ENCODE measurements at places on chromosomes 2 and 18.

DNA sequence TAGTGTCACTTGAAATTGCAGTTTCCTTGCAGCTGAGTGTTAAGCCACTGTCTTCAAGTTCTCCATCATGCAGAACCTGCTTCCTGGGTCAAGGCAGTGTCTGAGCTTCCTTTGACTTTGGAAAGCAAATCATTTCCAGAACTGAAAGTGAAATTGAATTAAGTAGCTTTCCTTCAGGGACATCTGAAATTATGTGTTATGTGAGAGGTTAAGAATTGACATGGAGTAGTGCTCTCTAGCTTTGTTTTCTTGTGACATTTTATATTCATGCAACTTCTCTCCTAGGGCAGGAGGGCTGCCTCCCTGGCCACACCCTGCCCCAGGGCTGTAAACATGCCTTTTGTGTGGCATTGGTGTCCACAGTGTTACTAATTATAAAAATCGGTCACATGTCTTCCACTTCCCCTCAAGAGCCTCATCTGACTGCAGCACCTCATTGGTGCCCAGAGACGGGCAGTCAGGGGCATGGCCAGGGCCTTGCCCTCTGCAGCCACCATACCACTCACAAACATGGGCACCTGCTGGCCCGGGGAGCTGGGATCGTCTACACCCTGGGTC is 14.4 kb downstream of the RAB12 start:
- ATAC-seq, result no peak

DNA sequence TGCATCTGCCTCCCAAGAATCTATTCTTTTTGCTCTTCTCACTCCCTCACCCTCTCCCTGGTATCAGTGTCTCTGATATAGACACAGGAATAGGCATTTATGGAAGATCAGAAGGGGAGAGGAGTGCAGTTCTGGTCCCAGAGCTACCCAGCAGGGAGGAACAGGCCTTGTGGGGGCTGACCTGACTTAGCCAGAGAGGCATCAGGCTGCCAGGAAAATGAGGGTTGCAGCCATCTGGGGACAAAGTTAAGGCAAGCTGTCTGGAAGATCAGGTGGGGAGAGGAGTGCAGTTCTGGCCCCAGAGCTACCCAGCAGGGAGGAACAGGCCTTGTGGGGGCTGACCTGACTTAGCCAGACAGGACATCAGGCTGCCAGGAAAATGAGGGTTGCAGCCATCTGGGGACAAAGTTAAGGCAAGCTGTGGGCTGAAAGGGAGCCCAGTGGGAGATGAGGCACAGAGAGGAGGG is 69.9 kb upstream of the HK2 start:
- ATAC-seq, result no peak

DNA sequence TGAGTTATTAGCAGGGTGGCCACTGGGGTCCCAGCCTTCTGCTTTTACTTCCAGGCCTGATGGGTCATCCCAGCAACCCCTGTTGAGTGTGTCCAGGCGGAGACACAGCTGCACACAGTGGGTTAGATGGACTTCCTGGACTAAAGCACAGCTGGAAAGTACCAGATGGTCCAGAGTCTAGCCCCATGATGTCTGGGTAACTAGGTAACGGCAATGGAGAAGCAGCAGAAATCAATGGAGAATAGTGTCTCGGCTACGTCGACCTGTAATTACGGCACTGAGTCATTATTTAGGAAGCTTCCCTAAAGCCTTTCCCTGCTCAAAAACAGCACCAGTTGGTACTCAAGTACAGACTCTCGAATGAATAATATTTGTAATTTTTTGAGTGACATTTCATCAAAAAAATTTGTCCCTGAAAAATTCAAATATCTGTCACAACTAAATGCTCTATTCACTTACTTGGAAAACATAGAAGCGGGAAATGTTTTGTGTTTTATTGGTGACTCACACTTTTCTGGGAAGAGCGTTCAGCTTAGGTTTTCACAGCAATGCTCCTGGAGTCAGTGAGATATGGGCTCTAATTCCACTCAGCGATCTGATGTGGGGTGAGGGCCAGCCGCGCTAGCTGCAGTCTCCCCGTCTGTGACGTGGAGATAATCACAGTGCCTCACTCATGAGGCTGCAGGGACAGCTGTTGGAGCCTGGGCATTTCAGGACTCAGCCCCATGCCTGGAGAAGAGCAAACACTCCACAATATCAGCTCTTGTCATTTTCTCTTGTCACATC is 16.2 kb upstream of the ARL4C start:
- peak; percentile 87 for ATAC-seq

DNA sequence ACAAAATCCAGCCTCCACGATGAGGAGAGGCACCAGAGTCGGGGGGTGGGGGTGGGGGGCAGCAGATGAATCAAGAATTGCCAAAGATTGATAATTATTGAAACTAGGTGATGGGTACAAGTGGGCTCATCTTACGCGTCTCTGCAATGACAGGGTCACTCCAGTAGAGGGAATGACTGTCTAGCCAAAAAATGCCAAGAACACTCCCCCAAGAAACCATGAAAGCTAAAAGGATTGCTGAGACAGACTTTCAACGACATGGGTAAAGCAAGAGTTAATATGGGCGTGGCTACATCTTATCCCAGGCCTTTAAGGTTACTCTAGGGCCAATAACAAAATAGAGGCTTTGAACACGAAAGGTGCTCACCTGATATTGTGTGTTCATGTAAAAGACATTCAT is 86.5 kb downstream of the STK39 start:
- no peak for ATAC-seq

- no peak for ATAC-seq
Observed at GRCh38 chr18:69261406-69261805, 139.3 kb upstream of the DOK6 start.

DNA sequence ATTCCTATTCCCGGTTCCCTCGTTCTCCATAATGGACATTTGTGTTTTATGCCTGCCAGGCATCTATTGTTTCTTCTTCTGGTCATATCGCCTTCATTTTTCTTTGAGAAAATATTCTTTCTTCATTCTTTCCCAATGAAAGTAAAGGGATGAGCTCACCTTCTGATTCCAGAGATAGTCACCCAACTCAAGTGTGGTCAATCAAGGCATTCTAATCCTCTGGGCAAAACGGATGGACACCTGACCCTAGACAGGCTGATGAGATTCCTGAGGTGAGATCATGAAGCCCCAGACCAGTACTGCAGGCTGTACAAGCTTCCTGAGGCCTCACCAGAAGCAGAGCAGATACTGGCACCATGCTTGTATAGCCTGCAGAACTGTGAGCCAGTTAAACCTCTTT is 52.8 kb downstream of the GAD1 start:
- no peak for ATAC-seq

DNA sequence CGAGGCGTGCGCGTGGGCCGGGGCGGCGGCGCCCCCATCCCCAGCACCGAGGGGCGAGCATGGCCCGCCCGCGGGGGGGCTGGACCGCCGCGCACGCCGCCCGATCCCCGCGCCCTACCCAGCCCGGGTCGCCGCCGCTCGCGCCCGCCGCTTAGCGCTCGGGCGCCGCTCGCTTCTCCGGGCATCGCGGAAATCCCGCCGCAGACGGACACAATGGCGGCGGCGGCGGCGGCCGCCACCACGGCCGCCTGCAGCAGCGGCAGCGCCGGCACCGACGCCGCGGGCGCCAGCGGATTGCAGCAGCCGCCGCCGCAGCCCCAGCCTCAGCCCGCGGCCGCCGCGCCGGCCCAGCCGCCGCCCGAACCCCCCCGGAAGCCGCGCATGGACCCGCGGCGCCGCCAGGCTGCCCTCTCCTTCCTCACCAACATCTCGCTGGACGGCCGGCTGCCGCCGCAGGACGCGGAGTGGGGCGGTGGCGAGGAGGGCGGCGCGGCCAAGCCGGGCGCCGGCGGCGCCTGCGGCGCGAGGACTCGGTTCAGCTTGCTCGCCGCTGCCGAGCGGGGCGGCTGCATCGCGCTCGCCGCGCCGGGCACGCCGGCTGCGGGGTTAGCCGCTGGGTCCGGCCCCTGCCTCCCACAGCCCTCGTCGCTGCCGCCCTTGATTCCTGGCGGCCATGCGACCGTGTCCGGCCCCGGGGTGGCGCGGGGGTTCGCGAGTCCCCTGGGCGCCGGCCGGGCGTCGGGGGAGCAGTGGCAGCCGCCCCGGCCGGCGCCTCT is 453 bp downstream of the CABLES1 start:
- peak; percentile 31 for ATAC-seq

- ATAC-seq, result no peak
Observed at GRCh38 chr2:103423100-103423499, 661.3 kb downstream of the TMEM182 start.

DNA sequence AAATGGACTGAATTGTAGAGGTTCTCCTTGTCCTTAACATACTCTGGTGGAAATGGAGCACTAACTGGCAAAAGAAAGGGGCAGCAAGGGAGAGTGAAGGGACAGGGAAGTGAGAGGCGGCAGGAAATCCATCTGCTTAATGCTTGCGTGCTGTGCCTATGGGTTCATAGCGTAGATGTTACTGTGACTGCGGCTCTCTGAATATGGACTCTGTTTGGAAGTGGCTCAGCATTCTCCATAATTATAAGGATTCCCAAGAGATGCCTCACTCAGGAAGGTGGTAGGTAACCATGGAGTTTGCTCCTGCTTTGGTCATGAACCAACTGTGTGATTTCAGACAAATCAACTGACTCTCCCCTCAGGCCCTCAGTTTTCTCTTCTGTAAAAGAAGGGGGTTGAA is 50.0 kb downstream of the MYO3B start:
- no peak for ATAC-seq

DNA sequence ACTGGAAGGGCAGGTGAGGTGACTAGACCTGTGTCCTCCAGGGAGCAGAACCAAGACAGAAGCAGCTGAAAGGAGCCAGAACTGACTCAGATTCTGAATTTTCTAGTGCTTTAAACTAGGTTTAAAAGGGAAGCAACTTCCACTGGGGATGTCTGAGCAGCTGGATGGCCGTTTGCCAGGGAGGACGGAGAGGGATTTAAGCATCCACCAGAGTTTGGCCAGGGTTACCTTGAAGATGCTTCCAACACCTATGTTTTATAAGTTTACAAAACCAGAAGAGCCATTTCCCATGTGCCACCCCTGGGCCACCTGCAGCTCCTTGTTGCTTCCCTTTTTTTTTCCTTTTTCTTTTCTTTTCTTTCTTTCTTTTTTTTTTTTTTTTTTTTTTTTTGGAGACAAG is 48.6 kb upstream of the RBM44 start:
- ATAC-seq, result no peak
